ENCODE measurements at places on chromosomes 2 and 18.

DNA sequence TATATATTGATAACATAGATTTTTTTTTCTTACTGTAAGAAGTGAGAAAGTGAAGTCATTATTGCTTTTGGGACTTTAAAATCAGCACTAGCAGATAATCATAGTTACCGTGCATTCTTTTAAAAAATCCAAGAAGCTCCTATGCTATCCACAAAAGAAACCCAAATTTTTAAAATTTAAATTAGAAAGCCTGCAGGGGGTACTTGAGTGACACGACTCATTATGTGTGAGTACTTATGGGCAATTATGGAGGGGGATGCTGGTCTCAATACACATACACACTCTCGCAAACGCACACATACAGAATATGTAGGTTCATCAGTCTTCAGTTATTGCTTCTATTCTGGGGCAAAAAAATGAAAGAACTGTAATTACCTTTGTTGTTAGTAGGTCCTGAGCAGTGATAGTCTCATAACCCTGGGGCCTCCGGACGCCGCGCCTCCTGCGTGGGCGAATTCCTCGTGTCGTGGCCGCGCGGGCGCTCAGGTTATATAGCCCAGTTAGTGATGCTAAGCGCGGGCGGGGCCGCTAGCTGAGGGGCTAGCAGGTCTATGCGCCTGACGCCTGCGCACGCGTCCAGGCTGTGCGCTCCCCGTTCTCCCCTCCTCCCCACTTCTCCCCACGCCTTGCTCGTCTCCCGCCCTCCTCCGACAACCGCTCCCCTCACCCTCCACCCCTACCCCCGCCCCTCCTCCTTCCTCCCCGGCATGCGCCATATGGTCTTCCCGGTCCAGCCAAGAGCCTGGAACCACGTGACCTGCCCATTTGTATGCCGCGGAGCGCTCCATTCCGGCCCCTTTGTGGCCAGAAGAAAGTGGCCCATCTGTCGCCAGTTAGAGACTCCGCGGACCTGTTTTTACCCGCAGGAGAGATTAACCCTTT lies at the start of gene NEUROD1:
Gene NEUROD1, minus strand, starts transcription at position 463 of the 882 bp plus-strand sequence. CDS start 1,657 bp downstream, outside the sequence.
- peaks cover 92% of the 10 kb centered on the region for H3K27me3 ChIP-seq

DNA sequence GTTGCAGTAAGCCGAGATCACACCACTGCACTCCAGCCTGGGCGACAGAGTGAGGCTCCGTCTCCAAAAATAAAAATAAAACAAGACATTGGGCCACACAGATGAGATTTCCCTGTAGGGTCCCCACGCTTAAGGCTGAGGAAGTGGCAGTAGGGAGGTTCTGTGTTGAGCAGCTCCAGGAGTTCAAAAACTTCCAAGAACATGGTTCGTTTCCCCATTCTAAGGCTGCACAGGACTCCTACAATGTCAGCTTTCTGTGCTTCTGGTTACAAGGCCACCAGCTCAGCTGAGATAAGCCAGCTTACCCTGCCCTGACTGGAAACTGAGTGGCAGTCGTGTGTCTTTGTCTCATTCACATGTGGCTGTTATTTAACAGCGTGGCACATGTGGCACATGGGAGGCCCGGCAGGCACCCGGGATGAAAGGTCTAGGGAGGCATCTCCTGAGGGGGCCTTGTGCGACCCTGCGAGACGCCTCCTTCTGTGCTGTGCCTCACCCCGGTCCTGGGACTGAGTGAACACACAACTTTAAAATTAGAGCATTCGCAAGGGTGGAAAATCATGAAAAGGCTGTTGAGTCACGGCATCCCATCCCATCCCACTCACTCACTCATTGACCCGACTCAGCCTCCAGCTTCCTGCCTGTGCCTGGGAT lies 7.7 kb downstream of the ITGB1BP1 start:
- H3K4me3 ChIP-seq = no peak overlapping the region
- H3K27ac ChIP-seq = no peak overlapping the region
- peaks cover 37% of the 10 kb centered on the region for H3K36me3 ChIP-seq
- peaks cover 50% of the 10 kb centered on the region for H3K4me1 ChIP-seq
- no peaks in the 10 kb centered on the region for H3K27me3 ChIP-seq

DNA sequence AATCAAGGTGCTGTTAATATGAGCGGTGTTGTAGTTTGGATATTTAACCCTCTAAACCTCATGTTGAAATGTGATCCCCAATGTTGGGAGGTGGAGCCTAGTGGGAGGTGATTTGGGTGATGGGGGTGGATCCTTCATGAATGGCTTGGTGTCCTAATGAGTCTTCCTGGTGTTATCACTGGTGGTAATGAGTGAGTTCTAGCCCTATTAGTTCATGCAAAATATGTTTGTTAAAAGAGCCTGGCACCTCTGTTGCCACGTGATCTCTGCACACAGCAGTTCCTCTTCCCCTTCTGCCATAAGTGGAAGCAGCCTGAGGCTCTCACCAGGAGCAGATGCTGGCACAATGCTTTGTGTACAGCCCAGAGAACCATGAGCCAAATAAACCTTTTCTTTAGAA lies 158.4 kb downstream of the FMNL2 start:
- no peak overlapping the region for H3K4me3 ChIP-seq
- DNase-seq = no peak
- H3K27me3 ChIP-seq = peaks cover 60% of the 10 kb centered on the region
- H3K27ac ChIP-seq = no peak overlapping the region
- no peaks in the 10 kb centered on the region for H3K36me3 ChIP-seq

DNA sequence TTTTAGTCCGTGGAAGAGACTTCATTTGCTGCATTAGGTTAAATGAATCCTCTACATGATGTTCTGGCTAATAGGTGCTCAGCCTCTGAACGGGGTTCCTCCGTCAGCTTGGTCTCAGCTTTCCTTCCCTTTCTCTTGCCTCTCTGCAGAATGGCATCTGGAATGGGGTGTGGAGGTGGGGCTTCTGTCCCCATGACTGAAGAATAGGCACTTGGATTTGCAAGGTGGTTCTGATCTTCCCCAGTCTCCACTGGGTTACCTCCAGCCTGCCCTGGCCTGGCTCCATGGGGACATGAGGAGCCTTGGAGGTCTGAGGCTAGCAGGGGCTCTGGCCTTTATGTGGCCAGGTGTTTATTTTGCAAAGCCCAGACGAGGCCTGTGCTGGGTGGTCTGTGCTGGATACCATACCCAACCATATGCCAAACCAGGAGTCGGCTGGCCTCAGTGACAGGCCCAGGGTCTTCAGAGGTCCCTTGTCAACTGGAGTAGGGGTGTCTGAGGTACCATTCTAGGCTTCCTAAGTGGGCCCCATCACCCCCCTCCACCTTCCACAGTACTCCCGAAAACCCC lies 28.2 kb upstream of the LAPTM4A start:
- no peak for DNase-seq
- H3K36me3 ChIP-seq = no peaks in the 10 kb centered on the region
- H3K27ac ChIP-seq = no peak overlapping the region

DNA sequence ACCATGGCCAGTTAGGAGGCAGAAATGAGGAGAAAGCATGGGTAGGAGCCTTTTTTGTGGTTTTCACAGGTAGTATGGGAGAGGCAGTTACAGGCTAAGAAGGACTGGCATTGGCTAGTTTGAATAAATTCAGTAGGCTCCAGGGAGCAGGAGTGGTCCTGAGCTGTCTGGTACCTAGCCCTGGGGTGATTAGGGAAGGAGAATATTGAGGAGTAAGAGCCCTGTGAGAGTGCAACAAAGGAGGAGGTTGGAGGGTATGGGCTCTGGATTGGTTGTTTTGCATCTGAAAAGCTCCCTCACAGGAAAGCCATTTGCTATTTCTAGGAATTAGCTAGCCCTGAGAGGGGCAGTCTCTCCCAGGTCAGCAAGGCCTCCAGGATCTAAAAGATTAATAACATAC lies 13.3 kb upstream of the TCF7L1 start:
- H3K4me3 ChIP-seq = no peak overlapping the region
- DNase-seq = no peak
- H3K36me3 ChIP-seq = no peaks in the 10 kb centered on the region
- peaks cover 9% of the 10 kb centered on the region for H3K27me3 ChIP-seq

DNA sequence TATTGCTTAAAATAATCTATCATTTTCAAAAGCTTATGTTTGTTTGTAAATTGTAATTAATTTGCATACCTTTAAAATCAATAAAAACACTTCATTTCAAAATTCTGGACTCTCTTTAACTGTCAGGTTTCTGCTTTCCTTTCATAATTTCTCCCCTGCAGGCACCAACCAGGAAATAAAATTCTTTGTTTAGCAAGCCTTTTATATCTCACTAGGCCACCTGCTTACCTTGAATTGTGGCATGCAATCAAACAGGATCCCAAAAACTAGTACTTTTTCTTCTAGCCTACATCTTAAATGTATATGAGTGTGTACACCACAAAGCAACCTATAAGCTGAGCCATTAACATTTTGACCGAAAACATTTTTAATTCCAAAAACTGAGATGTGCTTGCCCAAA lies 233.1 kb downstream of the NR4A2 start:
- H3K27ac ChIP-seq = no peak overlapping the region
- H3K4me3 ChIP-seq = no peak overlapping the region
- DNase-seq = no peak
- no peaks in the 10 kb centered on the region for H3K36me3 ChIP-seq
- no peaks in the 10 kb centered on the region for H3K4me1 ChIP-seq

DNA sequence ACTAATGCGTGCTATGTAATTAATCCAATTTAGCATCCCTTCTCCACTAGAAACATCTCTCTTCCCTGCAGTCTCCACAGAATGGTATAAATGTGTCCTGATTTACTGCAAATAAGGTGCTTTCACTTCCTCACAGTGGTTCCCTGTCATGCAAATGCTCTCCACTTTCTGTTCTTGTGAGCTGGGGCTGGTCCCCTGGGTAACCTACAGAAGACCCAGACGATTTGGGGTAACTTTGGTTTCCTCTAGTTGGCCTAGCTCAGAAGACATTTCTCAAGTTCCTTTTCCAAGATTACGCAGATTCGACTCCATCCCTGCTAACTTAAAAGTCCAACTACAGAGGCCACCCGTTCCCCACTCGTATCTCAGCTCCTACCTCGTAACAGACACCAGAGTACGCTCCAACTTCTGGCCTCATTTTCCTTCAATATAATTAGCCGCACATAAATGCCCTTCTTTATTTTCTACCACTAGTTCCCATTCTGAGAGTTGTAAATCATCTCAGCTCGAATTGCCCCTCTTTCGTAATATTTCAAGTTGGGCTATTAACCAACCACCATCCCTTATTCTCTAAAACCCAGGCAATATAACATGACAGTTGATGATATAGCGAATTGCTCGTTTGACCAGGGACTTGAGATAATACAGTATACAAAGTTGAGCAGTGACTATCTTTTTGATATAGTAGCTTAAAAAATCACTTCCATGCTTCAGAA lies 28.8 kb upstream of the NEDD4L start:
- no peak for DNase-seq
- H3K4me1 ChIP-seq = no peaks in the 10 kb centered on the region
- H3K4me3 ChIP-seq = no peak overlapping the region

GRCh38 chr2:221975151-221975550 lies 323.6 kb downstream of the PAX3 start:
- H3K4me1 ChIP-seq = no peaks in the 10 kb centered on the region
- H3K27ac ChIP-seq = no peak overlapping the region
- H3K27me3 ChIP-seq = peaks cover 8% of the 10 kb centered on the region
- H3K4me3 ChIP-seq = no peak overlapping the region
- no peak for DNase-seq

GRCh38 chr18:76425146-76426131 lies 69.6 kb downstream of the ZNF516 start:
- peaks cover 31% of the 10 kb centered on the region for H3K27me3 ChIP-seq
- DNase-seq = no peak
- H3K36me3 ChIP-seq = peaks cover 2% of the 10 kb centered on the region
- no peak overlapping the region for H3K4me3 ChIP-seq
- H3K4me1 ChIP-seq = no peaks in the 10 kb centered on the region

- DNase-seq = no peak
- H3K4me1 ChIP-seq = no peaks in the 10 kb centered on the region
- peaks cover 24% of the 10 kb centered on the region for H3K27me3 ChIP-seq
- no peak overlapping the region for H3K4me3 ChIP-seq
- no peaks in the 10 kb centered on the region for H3K36me3 ChIP-seq
Measured at GRCh38 chr2:72035518-72036172, 112.0 kb downstream of the CYP26B1 start.

- DNase-seq = no peak
- no peak overlapping the region for H3K27ac ChIP-seq
- H3K4me3 ChIP-seq = no peak overlapping the region
- no peaks in the 10 kb centered on the region for H3K4me1 ChIP-seq
- H3K36me3 ChIP-seq = no peaks in the 10 kb centered on the region
Measured at GRCh38 chr2:64424416-64424987, 29.5 kb upstream of the LGALSL start.

DNA sequence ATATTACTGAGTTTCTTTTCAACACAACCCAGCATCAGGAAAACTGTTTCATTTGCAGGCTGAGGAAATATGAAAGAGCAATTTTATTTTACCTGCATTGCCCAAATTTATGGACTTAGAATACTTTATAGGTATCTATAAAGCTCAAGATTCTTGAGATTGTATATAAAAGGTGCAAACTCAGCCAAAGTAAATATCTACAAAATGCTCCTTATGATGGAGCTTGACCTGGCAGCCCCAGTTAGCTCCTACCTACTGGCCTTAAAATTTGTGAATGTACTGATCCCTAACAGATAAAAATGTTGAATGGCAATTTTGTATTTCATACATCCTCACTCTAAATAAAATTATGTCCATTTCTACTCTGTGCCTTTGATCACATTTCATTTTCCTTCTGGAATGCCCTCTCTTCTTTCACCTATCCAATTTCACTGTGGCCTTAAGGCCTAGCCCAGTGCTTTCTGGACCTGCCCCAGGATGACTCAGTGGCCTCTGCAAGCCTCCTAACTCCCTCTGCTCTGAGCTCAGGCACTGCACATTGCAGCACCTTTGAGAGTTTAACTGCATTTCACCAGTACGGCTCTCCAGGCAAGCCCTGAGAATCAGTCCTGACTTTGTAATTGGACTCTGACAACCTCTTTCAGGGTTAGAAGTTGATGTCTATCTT lies 125.9 kb downstream of the ANTXR1 start:
- H3K36me3 ChIP-seq = peaks cover 2% of the 10 kb centered on the region
- H3K4me1 ChIP-seq = no peaks in the 10 kb centered on the region
- H3K4me3 ChIP-seq = no peak overlapping the region
- H3K27me3 ChIP-seq = peaks cover 19% of the 10 kb centered on the region
- DNase-seq = no peak
- no peak overlapping the region for H3K27ac ChIP-seq

- DNase-seq = no peak
- H3K4me1 ChIP-seq = peaks cover 3% of the 10 kb centered on the region
- H3K4me3 ChIP-seq = no peak overlapping the region
- no peaks in the 10 kb centered on the region for H3K36me3 ChIP-seq
- H3K27me3 ChIP-seq = peaks cover 46% of the 10 kb centered on the region
- H3K27ac ChIP-seq = no peak overlapping the region
Measured at GRCh38 chr2:761384-761783, 84.2 kb upstream of the TMEM18 start.

GRCh38 chr2:20506201-20506685 lies 59.4 kb downstream of the RHOB start:
- no peaks in the 10 kb centered on the region for H3K36me3 ChIP-seq
- no peak overlapping the region for H3K27ac ChIP-seq
- no peaks in the 10 kb centered on the region for H3K4me1 ChIP-seq
- DNase-seq = no peak
- H3K27me3 ChIP-seq = no peaks in the 10 kb centered on the region

Data from central memory CD8-positive, alpha-beta T cell (primary cell).